ENCODE measurements at places on chromosomes 1 and 21.

- peak; percentile 24 for DNase-seq
These were observed 666 bp downstream of the PAFAH2 start for GRCh38 chr1:25996966-25997827.

DNA sequence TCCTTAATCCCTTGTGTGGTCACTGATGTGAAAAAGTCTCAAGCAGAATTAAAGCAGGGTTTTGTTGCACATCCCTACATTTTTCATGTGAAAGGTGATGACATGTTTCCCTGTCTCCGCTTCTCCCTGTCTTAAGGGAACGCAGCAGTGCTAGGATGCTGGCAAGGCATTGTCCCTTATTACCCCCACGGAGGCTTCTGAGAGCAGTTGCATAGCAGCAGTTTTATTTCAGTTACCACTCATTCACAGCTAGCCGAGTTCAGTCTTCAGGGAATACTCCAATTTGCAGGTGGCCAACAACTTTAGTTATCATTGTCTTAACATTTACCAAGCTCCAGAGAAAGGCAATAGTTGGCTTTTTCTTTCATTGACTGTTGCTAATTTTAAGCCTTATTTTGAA is 89.1 kb downstream of the CLEC20A start:
- no peak for DNase-seq

DNA sequence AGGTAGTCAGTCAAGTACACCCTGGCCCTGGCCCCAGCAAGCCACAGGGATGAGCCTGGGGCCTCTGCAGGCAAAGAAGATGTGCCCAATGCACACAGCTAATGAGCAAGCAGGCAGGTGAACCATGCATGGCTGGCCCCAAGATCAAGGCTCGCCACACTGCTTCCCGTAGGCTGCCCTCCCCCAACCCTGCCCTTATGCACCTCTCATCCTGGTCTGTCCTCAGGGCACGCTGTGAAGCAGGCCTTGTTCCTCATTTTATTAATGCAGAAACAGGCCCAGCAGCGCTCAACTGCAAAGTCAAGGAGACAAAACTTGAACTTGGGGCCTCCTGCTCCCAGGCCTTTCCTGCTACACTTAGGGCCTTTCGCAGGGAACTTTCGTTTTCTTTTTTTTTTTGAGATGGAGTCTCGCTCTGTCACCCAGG is 35.6 kb upstream of the ID3 start:
- no peak for DNase-seq

- DNase-seq, result no peak
These were observed 102.5 kb upstream of the L1TD1 start for GRCh38 chr1:62092110-62092509.

GRCh38 chr1:156493742-156494141 is 6.8 kb downstream of the MEF2D start:
- DNase-seq, result no peak

DNA sequence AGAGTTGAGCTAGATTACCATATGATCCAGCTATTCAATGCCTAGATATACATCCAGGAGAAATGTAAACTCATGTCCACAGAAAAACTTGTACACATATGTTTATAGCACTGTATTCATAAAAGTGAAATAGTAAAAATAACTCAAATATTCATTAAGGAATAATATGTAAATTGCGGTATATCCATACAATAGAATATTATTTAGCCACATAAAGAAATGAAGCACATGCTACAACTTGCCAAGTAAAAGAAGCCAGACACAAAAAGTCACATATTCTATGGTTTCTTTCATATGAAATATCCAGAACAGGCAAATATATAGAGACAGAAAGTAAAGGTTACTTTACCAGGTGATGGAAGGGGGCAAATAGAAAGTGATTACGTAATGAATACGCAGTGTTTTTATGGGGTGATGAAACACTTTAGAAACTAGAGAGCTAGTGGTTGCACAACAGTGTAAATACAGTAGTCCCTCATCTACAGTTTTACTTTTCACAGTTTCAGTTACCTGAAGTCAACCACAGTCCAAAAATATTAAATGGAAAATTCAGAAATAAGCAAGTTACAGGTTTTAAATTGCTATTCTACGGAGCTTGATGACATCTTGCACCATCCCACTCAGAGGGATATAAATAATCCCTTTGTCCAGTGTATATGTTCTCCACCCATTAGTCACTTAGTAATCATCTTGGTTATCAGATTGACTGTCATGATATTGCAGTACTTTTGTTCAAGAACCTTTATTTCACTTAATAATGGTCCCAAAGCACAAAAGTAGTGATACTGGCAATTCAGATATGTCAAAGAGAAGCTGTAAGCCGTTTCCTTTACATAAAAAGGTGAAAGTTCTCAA is 62.3 kb downstream of the ZNF644 start:
- DNase-seq, result no peak

GRCh38 chr1:240385985-240386978 is 225.7 kb downstream of the GREM2 start:
- DNase-seq, result no peak

- no peak for DNase-seq
These were observed 116.3 kb upstream of the HP1BP3 start for GRCh38 chr1:20903437-20903836.

- DNase-seq, result no peak
These were observed 24.4 kb downstream of the SZRD1 start for GRCh38 chr1:16391411-16391810.

DNA sequence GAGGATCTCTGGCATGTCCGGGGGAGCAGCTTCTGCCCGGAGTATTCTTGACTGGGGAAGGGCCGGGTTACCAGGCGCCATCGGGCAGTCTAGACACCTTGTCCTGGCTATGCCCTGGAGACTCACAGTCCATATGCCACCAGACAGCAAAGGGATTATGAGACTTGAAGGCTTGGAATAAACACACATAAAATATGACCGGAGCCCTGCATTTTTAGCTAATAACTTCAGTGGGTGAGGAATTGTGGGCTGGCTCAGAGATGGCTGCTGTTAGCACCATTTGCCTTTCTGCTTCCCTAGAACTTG is 15.5 kb downstream of the NTPCR start:
- DNase-seq, result no peak

- DNase-seq, result no peak
These were observed 25.3 kb upstream of the FAAH start for GRCh38 chr1:46368791-46369190.

GRCh38 chr21:34035619-34036354 is 37.6 kb upstream of the MRPS6 start:
- DNase-seq, result no peak

GRCh38 chr1:157773493-157774350 is 3.2 kb downstream of the FCRL2 start:
- DNase-seq, result no peak

DNA sequence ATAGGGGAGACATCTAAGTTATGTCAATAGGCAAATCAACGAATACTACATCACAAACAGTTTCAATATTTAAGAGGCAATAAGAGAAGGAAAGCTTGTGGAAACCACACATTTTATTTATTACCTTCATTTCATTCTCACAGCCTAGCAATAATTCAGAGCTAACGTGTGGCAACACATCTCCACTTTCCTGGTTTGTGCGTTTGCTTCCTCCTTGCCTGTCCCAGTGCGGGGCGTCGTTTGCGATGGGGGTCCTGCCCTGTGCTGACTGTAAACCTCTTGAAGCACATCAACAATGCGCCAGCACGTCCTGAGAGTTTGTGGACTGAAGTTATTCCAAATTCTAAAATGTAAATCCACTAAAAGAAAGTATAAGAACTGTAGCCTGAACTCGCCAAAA is 14.4 kb upstream of the VPS26C start:
- DNase-seq, result no peak
